ENCODE measurements at places on chromosomes 5 and 9.

GRCh38 chr5:104576677-104577076 lies 1014.1 kb upstream of the NUDT12 start:
- no peak for DNase-seq

- DNase-seq = no peak
Observed at GRCh38 chr9:116933251-116933650, 246.1 kb downstream of the TRIM32 start.

DNA sequence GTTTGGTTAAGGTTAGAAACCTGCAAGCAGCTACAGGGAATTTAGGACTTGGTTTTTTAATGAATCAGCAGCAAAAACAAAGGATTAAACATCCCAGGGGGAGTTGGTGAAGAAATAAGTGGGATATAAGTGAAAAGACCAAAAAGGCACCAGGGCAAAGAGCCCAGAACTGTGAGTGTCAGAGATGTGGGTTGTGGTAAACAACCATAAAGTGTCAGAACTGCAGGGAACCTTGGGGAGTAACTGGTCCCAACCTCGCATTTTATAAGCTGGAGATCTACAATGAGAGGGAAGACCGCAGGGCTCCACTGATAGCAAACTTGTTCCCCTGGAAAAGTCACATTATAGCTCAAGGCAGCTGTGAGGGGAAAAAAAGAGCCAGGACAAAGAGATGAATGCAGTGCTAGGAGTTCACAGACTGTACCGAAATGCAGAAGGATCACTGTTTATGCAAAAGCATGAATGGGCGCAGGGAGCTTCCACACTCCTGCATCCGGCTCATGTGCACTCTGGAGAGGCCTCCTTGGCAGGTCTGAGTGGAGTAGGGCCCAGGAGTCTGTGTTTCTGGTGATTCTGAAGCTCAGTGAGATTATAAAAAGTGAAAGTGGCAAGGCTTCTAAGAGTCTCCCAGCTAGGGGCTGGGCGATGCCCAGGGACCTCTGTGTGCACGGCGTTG lies 156.3 kb downstream of the GOLPH3 start:
- no peak for DNase-seq

GRCh38 chr5:42994246-42994554 lies 45.9 kb downstream of the ANXA2R start:
- DNase-seq = no peak

GRCh38 chr5:1294835-1295649 lies at the start of gene TERT:
TSS of gene TERT (minus strand) at chr5:1295068. CDS start at chr5:1294989, 79 bp downstream.
- DNase-seq = no peak

GRCh38 chr5:111434800-111435199 lies 77.5 kb downstream of the STARD4 start:
- DNase-seq = no peak

GRCh38 chr9:134784577-134785305 lies 95.9 kb upstream of the FCN2 start:
- no peak for DNase-seq

- DNase-seq = no peak
Observed at GRCh38 chr9:87513161-87513560, 15.5 kb downstream of the DAPK1 start.

GRCh38 chr5:166722939-166723338 lies 1568.5 kb upstream of the WWC1 start:
- no peak for DNase-seq

DNA sequence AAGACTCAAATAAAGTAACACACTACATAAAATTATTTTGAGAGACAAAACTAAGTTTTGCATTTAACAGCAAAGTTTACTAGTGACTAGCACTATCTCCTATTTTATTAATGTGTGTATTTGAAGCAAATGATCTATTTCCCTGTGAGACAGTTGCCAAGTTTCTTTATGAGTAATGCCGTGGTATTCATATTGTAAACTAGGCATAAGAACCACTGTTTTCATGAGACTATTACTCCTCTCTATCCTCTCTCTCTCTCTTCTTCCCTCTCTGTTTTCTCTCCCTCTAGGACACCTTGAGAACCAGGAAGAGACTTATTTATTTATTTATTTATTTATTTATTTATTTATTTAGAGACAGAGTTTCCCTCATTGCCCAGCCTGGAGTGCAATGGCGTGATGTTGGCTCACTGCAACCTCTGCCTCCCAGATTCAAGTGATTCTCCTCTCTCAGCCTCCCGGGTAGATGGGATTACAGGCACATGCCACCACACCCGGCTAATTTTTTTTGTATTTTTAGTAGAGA lies 61.1 kb downstream of the MLANA start:
- no peak for DNase-seq

- no peak for DNase-seq
Observed at GRCh38 chr9:91799113-91799744, 150.8 kb downstream of the ROR2 start.

DNA sequence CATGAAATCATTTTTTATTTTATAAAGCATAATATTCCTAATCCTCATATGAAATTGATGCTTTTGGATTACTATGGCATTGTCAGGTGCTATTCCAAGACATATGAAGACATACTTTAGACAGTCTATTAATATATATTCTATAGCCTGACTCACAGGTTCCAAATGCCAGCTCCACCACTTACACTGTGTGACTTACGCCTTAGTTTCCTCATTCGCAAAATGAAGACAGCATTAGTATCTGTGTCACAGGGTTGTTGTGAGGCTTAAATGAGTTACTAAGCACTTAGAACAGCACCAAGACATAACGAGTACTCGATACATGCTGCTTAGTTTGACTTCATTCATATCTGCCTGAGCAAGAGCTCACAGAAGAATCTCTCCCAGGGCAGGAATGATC lies 132.2 kb upstream of the PTGER4 start:
- DNase-seq = no peak

DNA sequence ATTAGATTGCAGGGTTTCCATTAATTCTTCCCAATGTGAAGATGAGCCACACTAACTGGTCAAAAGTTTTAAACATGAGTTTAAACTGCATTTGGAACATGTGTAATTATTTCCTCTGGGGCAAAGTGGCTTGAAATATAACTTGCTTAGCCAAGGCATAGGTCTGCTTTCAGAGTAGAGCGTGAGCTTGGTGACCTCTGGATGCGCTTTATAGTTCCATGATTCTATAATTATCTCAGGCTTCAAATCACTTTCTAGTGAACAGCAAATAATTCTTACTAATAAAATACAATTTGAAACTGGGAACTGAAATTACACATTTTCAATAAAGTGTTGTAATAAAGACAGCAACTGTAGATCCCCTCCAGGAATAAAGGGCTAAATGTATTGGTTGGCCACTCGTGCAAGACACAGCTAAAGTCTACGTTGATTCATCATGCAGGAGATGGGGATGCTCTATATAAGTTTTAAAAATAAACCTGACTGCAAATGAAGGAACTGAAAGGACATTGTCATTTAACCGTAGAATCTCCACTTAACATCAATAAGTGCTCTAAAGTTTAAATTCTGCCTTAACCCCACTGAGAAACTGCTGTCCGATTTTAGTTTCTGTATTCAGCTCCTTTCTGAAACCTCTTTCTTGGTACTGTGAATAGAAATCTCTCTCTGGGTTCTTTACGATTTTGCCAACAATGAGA lies 460.0 kb downstream of the PSAT1 start:
- DNase-seq = no peak

DNA sequence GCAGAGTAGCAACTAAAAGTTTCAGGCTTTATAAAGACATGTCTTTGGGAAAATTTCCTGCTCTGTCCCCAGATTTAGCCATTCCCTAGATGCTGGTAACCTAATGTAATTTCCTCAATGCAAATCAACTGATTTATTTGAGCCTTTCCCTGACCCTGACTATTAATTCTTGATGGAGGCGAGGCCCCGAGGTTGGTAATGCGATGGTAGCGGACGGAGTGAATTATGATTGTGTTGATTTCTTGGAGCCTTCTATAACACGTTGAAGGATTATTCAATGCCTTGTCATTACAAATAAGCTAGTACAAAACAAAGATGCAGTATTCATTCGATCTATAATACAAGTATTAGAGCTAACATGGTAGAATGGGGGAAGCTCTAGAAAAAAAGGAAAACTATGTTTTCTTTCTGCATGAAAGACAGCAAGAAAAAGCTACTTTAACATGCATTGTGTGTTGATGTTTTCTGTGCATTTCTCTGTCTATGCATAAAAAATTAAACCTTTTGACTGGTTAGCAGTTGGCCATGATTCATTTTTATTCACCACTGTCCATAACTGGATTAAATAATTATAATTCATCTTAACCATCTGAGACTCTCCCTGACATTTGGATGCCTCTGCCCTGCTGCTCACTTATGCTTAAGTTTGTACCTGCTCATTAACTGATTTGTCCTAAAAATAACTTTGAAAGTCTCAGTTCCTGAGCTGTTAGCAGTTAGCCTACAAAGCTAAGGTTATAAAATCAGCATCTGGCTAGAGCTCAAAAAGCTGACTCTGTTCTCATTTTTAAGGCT lies 490.2 kb upstream of the NUDT12 start:
- no peak for DNase-seq

DNA sequence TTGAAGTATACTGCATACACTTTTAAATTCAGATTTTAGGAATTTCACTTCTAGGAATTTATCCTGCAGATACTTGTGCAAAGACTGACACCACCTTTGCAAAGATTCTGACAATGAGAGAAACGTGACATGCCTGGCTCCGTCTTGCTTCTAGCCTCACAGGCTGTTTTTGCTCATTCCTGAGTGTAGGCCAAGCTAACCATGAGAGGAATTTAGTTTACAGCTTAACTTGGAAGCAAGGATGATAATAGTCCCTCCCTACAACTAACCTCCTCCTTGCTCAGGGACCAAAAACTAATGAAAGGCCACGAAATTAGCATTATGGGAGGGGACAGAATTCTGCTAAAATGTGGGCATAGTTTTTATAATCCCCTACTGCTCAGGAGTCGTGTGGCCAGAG lies 31.1 kb downstream of the C5orf22 start:
- DNase-seq = no peak

- no peak for DNase-seq
Observed at GRCh38 chr9:91873637-91874051, 76.4 kb downstream of the ROR2 start.

GRCh38 chr9:72786948-72787347 lies 165.9 kb downstream of the ALDH1A1 start:
- no peak for DNase-seq

- DNase-seq = no peak
Observed at GRCh38 chr9:69847491-69847890, 26.9 kb downstream of the CFAP95 start.

GRCh38 chr9:83754383-83754977 lies 46.7 kb upstream of the UBQLN1 start:
- DNase-seq = no peak

- peak; percentile 16 for DNase-seq
Observed at GRCh38 chr9:37747271-37747753, 6.3 kb upstream of the TRMT10B start.

- peak; percentile 51 for DNase-seq
Observed at GRCh38 chr9:69671879-69672595, at the start of gene APBA1. TSS of gene APBA1 (minus strand) at chr9:69672371.

DNA sequence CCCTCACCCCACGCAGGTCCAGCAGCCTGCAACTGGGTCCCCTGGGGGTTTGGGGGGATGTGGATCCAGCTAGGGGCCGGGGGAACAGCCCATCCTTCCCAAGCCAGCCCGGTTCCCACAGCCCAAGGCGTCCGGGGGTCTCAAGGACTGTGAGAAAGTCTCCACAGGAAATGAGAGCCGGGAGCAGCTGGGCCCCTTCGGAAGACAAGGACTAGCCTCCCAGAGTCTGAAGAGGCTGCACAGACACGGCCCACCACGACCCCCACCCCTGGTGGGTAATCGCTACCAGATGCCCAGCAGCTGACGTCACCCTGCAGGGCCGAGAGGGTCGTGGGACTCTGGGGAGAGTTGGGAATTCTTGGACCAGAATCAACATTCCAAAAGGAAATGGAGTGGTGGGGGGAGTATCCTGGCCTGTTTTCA lies 10.5 kb downstream of the SH2D3C start:
- no peak for DNase-seq

DNA sequence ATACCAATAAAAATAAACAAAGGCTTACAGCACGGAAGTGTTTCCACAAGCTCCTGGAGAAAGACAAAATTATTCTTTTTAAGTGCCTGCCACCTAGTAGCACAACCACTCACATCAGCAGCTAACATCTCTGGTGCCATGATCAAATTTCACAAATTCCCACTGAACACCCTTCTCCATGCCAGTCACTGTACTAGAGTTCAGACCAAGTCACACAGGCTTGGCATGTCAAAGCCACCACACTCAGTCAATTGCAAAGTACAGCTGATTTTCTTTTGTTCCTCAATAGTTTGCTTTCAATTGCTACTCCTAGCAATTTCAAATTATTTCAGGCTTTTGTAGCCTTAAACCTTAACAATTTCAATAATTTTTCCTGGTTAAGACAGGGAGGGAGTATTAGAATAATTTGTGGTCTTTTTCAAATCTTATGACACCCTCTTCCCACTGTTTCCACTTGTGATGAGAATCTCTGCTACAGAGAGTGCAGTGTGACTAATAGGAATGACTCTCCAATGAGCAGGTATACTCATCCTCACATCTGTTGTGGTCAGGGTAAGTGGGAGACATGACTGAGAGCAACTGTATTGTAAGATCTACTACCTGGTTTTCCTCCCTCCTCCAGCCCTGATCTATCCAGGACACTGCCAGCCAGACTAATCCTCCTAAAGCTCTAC lies 46.2 kb downstream of the RNF145 start:
- peak; percentile 4 for DNase-seq

GRCh38 chr5:84286662-84287061 lies 98.0 kb downstream of the EDIL3 start:
- no peak for DNase-seq

DNA sequence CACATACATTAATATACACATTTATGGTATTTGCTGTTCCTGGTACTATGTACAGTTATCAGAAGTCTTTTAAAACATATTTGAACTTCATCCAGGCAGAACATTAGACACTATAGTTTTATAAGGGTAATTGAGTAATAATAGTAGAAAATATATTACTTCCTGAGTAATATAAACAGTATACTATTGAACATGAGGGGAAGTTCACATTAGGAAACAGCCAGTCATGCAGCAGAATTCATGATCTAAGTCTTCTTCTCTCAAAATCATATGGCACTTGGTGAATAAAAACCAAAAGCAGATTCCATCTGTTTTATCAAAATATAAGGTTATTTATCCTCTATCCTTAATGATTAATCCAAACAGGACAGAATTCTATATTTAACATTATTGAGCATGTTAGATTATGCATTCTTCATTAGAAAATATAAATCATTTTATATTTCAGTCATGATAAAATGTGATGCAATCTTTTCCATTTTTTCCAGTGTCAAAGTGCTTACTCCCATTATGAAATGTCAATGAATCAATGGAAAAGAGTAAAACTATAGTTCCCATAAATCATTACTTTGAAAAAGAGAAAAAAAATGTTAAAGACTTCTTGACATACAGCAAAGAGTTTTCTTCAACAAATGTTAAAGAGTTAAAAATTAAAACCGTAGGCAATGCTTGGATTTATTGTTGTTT lies 584.3 kb upstream of the TUSC1 start:
- DNase-seq = no peak

Measured in NCI-H2107 (cell line).